ENCODE measurements at places on chromosomes 12 and 14. TPM values are rescaled to one million over a fixed set of nuclear protein-coding genes. Genes with fewer than 3 reads are reported as not detected.

The PIWIL1 gene
- 0.62 TPM for total RNA-seq

The MSI1 gene
- total RNA-seq = 2.9 TPM

The AKAP6 gene
- 34.4 TPM for total RNA-seq

The FAM186B gene
- total RNA-seq = 0.77 TPM

The SELPLG gene
- 3.6 TPM for total RNA-seq

The REM2 gene
- total RNA-seq = not detected

The GARIN6 gene
- not detected for total RNA-seq

The RD3L gene
- total RNA-seq = not detected

Measured in uterus (tissue), 4 donors.